ENCODE measurements at places on chromosomes 7 and 10. TPM values are rescaled to one million over a fixed set of nuclear protein-coding genes. Genes with fewer than 3 reads are reported as not detected.

GRCh38 chr7:81264116-81264515 is 345.3 kb upstream of the SEMA3C start:
- H3K4me3 ChIP-seq, result no peak overlapping the region
- no peaks in the 10 kb centered on the region for H3K27me3 ChIP-seq
- peaks cover 8% of the 10 kb centered on the region for H3K4me1 ChIP-seq
- H3K36me3 ChIP-seq, result no peaks in the 10 kb centered on the region

GRCh38 chr10:131677671-131678070 is 223.1 kb upstream of the PPP2R2D start:
- no peak for DNase-seq
- H3K4me3 ChIP-seq, result no peak overlapping the region
- H3K4me1 ChIP-seq, result no peaks in the 10 kb centered on the region
- H3K27ac ChIP-seq, result no peak overlapping the region
- no peaks in the 10 kb centered on the region for H3K36me3 ChIP-seq

- H3K27me3 ChIP-seq, result no peaks in the 10 kb centered on the region
- no peak for DNase-seq
- no peak overlapping the region for H3K27ac ChIP-seq
- H3K4me1 ChIP-seq, result no peaks in the 10 kb centered on the region
- no peak overlapping the region for H3K4me3 ChIP-seq
Observed at GRCh38 chr7:85150624-85151023, 36.2 kb downstream of the SEMA3D start.

DNA sequence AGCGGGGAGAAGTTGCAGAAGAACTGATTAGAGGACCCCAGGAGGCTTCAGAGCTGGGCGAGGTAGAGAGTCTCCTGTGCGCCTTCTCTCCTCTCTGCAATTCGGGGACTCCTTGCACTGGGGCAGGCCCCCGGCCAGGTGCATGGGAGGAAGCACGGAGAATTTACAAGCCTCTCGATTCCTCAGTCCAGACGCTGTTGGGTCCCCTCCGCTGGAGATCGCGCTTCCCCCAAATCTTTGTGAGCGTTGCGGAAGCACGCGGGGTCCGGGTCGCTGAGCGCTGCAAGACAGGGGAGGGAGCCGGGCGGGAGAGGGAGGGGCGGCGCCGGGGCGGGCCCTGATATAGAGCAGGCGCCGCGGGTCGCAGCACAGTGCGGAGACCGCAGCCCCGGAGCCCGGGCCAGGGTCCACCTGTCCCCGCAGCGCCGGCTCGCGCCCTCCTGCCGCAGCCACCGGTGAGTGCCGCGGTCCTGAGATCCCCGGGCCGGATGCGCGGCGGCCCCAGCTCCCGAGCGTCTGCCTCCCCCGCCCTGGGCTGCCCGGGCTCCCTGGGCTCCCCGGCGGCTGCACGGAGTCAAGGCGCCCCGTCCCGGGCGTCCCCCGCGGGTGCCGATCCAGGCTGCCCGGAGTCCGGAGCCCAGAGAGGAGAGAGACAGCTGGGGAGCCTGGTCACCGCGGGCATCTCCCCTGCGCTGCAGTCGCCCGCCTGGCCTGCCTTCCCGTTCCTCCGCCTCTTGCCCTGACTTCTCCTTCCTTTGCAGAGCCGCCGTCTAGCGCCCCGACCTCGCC is at the start of gene PLAU:
Gene PLAU (plus strand): TSS at position 369 of the 789 bp plus-strand sequence. CDS start 424 bp downstream, outside the sequence.
- H3K4me3 ChIP-seq, result peak within 1 kb of the TSS; percentile 50
- no peaks in the 10 kb centered on the region for H3K36me3 ChIP-seq
- no peak for DNase-seq
- peaks cover 8% of the 10 kb centered on the region for H3K27me3 ChIP-seq

DNA sequence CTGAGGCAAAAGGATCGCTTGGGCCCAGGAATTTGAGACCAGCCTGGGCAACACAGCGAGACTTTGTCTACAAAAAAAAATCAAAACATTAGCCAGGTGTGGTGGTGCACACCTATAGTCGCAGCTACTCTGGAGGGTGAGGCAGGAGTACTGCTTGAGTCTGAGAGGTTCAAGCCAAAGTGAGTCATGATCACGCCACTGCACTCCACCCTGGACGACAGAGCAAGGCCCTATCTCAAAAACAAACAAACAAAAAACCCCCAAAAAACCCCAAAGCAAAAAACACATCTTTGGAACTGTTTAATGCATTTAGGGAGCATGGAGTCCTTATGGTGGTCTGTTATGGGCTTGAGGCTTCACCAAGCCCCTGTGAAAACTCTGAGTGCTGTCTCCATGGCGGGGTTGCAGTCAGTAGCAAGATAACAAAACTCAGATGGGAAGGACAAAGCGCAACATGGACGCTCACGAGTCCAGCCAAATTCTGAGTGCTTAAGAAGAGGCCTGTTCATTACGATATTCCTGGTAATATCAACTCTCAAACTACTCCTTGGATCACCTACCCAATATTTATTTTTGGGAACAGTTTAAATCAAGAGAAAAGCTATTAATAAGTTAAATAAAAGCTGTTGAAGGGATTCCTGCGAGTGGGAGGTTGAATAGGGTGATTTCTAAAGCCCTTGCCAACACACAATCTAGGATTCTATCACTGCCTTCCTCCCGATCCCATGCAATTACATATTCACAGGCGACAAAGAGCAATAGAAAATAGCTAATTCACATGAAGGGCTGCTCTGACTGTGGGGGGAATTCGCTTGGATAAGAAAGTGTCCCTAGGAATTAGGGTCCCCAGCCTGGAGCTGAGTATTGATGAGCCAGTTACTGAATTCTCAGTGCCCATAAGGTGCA is 123.3 kb downstream of the HIPK2 start:
- H3K27ac ChIP-seq, result no peak overlapping the region
- no peaks in the 10 kb centered on the region for H3K4me1 ChIP-seq
- H3K27me3 ChIP-seq, result no peaks in the 10 kb centered on the region
- H3K36me3 ChIP-seq, result no peaks in the 10 kb centered on the region
- H3K4me3 ChIP-seq, result no peak overlapping the region

- H3K27ac ChIP-seq, result no peak overlapping the region
- H3K4me1 ChIP-seq, result no peaks in the 10 kb centered on the region
- no peak overlapping the region for H3K4me3 ChIP-seq
- no peaks in the 10 kb centered on the region for H3K36me3 ChIP-seq
- H3K27me3 ChIP-seq, result no peaks in the 10 kb centered on the region
Observed at GRCh38 chr10:79939969-79940368, 8.9 kb downstream of the SFTPD start.

DNA sequence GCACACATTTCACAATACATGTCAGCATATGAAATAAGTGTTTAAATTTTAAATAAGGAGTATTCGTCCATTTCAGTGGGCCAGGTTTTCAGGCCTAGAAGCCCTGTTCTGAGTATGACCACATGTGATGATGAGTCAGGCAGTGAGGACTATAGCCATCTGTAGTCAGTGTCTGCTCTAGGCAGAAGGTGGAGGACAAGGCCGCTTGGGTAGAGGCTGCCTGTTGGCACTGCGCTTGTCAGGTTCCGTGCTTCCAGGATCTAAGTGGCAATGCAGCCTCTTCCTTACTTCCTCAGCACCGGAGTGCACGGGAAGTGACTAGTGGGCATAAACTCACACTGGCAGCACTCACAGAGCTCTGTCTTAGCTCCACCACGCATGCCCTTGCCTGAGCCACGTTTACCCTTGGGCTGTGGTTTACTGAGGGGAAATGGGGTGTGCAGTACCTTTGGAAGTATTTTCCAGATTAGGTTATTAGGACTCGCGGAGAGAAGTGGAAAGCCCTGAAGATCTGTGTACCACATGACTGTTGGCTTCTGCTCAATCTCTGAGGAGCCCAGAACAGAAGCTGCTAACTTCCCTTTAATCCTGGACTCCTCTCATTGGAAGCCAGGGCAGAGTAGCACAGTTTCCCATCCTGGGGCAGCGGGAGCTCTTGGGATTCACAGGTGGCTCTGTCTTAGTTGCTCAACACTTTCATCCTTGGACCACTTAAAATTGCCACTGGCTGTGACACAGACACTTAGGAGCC is 87.5 kb upstream of the GJD4 start:
- H3K4me1 ChIP-seq, result no peaks in the 10 kb centered on the region
- DNase-seq, result peak; percentile 7
- no peak overlapping the region for H3K4me3 ChIP-seq
- no peaks in the 10 kb centered on the region for H3K27me3 ChIP-seq
- H3K27ac ChIP-seq, result peak overlapping the region; percentile 43
- H3K36me3 ChIP-seq, result no peaks in the 10 kb centered on the region

GRCh38 chr7:34728156-34728555 is 70.1 kb downstream of the NPSR1 start:
- no peak overlapping the region for H3K27ac ChIP-seq
- H3K4me3 ChIP-seq, result no peak overlapping the region
- DNase-seq, result no peak
- H3K36me3 ChIP-seq, result no peaks in the 10 kb centered on the region
- H3K4me1 ChIP-seq, result peaks cover 7% of the 10 kb centered on the region
- H3K27me3 ChIP-seq, result no peaks in the 10 kb centered on the region

DNA sequence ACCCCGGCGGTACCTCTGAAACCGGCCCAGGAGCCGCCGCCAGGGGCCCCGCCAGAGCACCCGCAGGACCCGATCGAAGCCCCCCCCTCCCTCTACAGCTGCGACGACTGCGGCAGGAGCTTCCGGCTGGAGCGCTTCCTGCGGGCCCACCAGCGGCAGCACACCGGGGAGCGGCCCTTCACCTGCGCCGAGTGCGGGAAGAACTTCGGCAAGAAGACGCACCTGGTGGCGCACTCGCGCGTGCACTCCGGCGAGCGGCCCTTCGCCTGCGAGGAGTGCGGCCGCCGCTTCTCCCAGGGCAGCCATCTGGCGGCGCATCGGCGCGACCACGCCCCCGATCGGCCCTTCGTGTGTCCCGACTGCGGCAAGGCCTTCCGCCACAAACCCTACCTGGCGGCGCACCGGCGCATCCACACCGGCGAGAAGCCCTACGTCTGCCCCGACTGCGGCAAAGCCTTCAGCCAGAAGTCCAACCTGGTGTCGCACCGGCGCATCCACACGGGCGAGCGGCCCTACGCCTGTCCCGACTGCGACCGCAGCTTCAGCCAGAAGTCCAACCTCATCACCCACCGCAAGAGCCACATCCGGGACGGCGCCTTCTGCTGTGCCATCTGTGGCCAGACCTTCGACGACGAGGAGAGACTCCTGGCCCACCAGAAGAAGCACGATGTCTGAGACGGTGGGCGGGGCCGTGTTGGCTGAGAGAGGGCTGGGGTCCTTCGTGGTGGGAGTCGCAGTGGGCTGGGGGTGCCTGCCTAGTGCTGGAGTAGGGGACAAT is 3.8 kb downstream of the REPIN1 start:
- no peak for DNase-seq
- peaks cover 28% of the 10 kb centered on the region for H3K4me1 ChIP-seq
- no peaks in the 10 kb centered on the region for H3K27me3 ChIP-seq
- H3K27ac ChIP-seq, result no peak overlapping the region

Gene MLXIPL
- total RNA-seq, result 54.8 TPM

Gene VIPR2
- 3.6 TPM for total RNA-seq

Gene FBXO24
- 2.2 TPM for total RNA-seq

Gene SORCS1
- 37.0 TPM for total RNA-seq

Gene MYL10
- total RNA-seq, result not detected

Gene PSMG3
- total RNA-seq, result 39.0 TPM
